CD4-positive, alpha-beta T cell treated with Interleukin-1 beta for 1 hour (primary cell): ENCODE measurements at places on chromosomes 16 and 17.

GRCh38 chr16:31186930-31187807 lies 7.2 kb downstream of the FUS start:
- no peak for DNase-seq

GRCh38 chr17:8828517-8828875 lies 29.3 kb upstream of the MFSD6L start:
- no peak for DNase-seq

DNA sequence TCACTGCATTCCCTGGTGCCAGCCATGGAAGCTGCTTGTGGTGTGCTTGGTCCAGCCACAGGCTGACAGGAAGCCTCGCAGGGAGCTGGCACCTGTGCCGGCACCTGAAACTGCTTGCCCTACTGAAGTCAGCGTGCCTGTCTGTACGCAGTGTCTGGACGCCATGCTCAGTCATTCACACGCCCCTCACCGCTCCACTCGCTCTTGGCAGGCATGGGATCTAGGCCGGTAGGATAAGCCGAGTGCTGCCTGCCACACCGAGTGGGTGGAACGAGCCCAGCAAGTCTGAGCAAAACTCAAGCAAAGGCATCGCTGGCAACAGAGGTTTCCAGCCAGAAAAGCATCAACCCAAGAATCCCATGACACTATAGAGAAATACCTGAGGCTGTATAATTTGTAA lies 350.6 kb downstream of the CDH11 start:
- DNase-seq, result no peak

GRCh38 chr17:67441052-67441895 lies 64.2 kb downstream of the PITPNC1 start:
- peak; percentile 86 for DNase-seq

GRCh38 chr17:83079352-83079747 lies at the start of gene METRNL:
Gene METRNL, plus strand, starts transcription at chr17:83079609. Its CDS starts 207 bp downstream, at chr17:83079816.
- DNase-seq, result peak; percentile 66

- no peak for DNase-seq
These were observed 144.6 kb downstream of the C16orf95 start for GRCh38 chr16:87172632-87173031.

- DNase-seq, result no peak
These were observed 11.7 kb downstream of the ERN1 start for GRCh38 chr17:64117981-64118979.

DNA sequence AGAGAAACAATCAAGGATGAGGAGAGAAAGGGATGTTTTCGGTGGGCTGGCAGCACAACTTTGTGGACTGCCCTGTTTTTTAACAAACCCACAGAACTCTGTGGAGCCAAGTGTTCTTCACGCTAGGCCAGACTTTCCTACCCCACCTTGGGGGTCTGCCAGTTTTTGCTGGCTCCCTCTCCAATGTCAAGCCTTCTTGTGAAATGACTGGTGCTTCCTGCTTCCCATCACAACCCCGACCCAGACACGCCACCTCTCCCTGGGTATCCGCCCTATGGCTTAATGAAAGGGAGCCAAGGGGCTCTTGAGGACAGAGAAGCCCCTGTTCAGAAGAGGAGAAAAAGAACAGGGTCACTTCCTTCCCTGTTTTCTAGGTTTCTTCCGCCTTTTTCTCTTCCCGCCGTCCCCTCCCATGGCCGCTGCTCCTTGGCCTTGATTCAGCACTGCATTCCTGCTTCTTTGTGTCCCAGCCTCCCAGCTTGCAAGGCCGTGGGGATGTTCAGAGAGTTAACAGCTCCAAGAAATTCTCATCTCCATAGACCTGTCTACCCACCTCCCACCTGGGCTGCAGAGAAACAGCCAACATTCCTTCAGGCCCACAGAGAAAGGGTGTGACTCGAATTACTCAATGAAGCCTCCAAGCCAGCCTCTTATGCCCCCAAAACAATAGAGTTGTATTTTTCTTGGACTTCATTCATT lies 16.5 kb upstream of the SOX9 start:
- DNase-seq, result no peak

DNA sequence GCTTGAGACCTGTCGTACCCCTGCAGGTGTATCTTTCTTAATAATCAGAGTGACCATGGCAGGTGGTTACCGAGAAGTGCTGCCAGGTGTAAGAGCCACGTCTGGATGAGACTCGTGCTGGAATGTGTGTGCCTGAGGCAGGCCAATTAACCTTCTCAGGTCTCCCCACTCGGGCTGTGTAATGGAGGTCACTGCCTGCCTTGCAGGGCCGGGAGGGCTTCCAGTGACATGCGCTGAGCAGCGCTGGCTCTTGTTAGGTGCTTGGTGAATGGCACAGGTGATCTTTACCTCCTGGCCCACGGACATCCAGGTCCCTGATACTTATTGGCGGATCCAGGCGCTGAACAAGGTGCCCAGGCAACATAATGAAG lies 4.6 kb upstream of the GSE1 start:
- DNase-seq, result no peak

- DNase-seq, result peak; percentile 74
These were observed 1.4 kb upstream of the UNK start for GRCh38 chr17:75783069-75783783.

DNA sequence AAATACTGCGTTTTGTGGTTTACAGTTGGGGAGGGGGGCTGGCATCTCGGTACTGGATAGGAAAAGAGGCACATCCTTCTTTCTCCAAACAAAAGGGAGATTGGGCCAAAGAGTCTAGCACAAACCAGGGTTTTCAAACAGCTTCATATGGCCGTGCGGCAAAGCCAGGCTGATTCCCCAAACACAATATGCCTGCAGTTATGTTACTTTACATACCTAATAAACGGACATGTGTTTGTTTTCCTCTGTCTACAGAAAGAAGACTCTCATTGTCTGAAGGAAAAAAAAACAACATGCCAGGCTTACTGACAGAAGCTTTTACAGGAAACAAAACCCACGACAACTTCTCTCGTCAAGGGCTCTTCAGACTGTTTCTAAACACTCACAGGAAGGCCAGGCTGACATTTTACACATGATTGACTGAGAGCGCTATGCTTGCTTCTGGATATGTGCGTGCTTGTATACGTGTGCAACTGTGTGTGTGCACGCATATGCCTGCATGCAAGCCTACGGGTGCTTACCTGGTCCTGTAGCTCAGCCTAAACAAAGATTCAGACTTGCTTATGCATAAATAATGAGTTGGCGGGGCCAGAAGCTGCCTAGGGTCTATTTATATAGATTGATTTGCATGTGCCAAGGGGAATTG lies 461.0 kb upstream of the C16orf82 start:
- no peak for DNase-seq

DNA sequence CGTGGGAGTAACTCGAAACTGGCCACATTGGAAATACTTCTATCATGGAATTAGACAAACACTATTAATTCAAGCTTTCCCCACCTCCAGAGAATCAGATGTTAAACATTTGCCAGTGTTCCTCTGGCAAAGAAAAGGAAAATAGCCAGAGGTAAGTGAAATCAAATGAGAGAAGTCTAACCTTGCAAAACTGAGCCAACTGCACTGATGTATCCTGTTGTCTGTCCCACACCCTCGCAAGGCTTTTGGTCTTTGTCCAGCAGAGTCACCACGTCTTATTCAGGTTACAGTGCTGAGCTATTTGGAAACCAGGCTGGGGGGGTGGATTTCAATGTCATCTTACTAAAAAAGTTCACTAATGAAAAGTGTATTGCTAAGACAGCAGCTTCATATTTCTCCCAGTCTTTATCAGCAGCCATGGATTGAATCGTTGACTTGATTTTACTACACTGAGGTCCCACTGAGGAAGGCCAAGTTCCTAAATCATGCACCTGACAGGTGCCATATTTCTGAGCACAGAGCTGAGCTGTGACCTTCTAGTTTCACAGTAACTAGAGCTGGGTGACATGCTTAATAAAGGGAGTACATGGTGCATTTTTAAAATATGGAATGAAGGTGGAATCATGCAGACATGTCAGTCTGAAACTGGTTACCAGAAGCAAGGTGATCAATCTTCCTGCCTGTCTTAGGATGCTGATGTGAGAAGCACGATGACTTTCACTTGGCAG lies 85.2 kb upstream of the HSBP1 start:
- DNase-seq, result no peak

DNA sequence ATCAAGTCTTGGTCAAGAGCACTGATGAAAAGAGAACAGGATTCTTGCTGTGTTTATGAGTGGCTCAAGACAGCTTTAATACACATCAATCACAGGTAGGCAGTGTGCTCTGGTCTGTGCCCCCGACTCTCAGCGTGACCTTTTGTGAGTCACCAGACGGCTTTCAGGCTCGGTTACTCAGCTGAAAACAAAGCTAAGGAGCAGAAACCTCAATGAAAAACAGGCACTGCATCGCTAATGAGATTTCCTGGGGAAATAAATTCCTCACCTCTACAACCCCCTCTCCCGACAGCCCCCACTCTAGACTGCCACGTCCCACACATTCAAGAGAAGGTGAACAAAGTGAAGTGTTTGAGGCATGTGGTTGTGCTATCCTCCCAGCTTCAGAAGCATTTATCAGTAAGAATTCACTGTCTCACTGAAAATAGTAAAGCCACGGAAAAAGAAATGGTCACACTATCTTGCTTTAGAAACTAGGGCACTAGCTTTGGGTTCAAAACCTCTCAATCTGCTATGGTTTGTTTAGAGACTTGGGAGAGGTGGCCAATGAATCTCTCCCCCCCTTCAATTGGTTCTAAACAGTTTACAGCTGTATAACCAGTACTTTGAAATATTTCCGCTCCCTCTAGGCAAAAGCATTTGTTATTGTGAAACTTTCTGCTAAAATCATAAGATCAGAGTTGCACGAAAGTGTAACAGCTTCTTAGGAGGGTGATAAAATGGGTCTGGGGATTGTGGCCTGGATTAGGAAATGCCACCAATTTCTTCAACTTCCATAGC lies 199.5 kb upstream of the PMFBP1 start:
- no peak for DNase-seq

- no peak for DNase-seq
These were observed 2.1 kb downstream of the SECTM1 start for GRCh38 chr17:82331345-82331939.

DNA sequence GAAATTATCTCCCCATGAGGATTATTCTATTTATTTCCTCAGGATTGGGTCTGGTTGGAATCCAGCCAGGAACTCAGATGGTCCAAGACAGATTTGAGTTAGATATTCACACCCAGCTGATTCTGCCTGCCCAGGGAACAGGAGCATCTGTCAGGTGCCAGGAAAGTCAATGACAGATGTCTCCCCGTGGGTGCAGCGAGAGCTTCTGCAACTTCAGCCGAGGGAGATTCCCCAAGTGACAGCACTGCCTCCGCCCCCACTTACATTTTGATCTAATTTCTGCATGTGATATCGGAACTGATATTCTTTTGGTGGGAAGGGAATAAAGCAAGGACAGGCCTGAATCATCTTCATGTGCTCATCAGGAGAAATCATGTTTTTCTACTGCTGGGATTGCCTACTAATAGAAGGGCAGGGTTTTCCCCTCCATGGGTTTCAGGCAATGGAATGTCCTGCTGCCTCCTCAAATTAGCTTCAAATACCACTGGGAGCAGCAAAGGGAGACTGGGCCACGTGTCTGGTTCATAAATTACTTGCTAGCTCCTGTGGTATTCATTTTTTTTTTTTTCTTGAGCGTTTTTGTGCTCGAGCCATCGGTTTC lies 15.7 kb upstream of the DHX8 start:
- DNase-seq, result no peak

GRCh38 chr16:54277845-54278703 lies 8.5 kb downstream of the IRX3 start:
- DNase-seq, result no peak

GRCh38 chr17:43465049-43465448 lies 18.7 kb upstream of the DHX8 start:
- no peak for DNase-seq

DNA sequence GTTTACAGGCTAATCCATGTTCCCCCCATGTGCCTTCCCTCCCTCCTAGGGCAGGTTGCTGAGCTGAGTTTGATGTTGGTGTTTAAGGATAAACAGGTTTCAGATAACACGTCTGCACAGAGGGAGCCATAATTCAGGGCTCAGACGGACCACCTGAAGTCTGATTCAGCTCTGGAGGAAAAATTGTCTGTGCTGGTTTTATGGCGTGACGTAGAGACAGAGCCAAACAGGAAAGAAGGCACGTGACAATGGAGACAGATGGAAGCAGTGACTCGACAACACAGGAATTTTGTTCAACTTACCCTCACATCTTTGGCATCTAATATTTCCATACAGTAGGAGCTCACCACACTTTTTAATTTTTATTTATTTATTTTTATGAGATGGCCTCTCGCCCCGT lies 10.7 kb upstream of the USP10 start:
- DNase-seq, result no peak

GRCh38 chr17:48443712-48444111 lies 13.7 kb upstream of the SKAP1 start:
- no peak for DNase-seq

GRCh38 chr17:14428648-14429029 lies 127.8 kb downstream of the HS3ST3B1 start:
- peak; percentile 19 for DNase-seq

GRCh38 chr16:57244463-57244766 lies 644 bp upstream of the ARL2BP start:
- DNase-seq, result no peak

GRCh38 chr16:11636172-11636721 lies 32.0 kb upstream of the SNN start:
- no peak for DNase-seq

GRCh38 chr16:22898874-22899348 lies 84.9 kb downstream of the HS3ST2 start:
- peak; percentile 31 for DNase-seq

DNA sequence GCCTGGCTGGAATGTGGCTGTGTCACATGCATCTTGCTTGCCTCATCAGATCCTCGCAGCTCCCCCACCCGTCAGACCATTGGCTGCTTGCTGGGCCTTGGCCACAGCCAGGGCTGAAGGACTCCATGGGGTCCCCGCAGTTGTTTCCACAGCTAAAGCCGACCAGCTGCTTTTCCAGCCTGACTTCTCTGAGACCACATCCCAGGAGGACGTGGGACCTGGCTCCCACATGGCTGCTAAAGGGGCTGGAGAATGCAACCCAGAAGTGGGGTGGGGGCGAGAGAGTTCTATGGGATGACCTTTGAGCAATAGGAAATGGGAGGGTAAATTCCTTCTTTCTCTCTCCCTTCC lies 193.8 kb downstream of the RAB11FIP4 start:
- DNase-seq, result no peak

DNA sequence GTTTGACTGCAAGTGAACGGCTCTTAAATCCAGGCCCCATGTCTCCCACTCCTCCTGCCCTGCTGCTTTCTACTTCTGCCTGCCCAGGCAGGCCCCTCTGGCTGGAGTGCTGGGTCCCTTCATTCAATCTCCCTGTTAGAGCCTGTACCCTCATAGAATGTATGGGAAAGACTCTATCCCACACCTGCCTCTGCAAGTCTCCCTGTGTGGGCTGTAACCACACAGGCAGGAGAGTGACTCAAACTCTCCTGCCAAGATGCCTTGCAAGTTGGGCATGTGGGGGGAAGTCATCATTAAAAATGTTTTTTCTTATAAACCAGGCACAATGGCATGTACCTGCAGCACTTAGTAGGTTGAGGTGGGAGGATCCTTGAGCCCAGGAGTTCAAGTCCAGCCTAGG lies 77.5 kb downstream of the PLXDC1 start:
- DNase-seq, result no peak

DNA sequence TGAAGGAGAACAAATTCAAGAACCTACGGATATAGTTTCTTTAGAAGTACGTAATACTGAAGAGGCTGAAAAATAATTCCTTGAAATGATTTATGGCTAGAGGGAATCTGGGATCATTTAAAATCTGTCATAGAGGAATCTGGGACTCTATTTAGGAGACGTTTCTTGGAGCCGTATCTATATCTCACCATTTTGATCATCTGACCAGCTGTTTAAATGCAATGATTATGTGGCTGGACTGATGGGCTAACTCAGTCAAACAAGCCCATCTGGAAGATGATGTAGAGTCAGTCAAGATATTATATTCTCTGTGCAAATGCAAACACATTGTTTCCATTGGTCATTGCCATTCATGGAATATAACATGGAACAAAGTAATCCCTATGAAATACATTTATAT lies 467.7 kb upstream of the ZFHX3 start:
- DNase-seq, result no peak
